ENCODE measurements at places on chromosomes 7 and 10. TPM values are rescaled to one million over a fixed set of nuclear protein-coding genes. Genes with fewer than 3 reads are reported as not detected.

The CPA1 gene
- not detected for total RNA-seq

DNA sequence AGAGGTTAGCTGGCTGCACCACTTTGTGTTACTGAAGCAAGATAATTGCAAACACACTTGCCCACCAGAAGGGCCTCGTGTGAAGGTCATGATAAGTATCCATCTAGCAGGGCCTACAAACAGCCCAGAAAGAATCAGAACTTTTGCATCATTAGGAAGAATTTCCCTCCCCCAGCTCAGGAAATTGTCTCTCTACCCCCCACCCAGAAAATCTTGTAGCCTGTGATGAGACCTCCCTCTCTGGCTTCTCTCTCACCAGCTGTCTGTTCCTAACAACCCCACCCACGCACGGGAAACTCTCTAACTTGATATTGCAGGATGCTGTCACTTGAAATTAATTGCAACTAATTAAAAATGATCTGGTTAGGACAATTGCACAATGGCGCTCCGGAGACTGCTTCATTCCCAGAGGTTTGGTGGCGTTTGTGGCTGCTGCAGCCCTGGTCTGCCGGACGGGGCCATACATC is 34.5 kb downstream of the ZNF503 start:
- DNase-seq: no peak

GRCh38 chr10:59433720-59434428 is 71.5 kb upstream of the FAM13C start:
- no peak for DNase-seq

The PRSS2 gene
- not detected for total RNA-seq

GRCh38 chr7:104048055-104048454 is 58.6 kb upstream of the RELN start:
- DNase-seq: no peak

The IMMP2L gene
- total RNA-seq: 17.1 TPM

The NME8 gene
- total RNA-seq: not detected

DNA sequence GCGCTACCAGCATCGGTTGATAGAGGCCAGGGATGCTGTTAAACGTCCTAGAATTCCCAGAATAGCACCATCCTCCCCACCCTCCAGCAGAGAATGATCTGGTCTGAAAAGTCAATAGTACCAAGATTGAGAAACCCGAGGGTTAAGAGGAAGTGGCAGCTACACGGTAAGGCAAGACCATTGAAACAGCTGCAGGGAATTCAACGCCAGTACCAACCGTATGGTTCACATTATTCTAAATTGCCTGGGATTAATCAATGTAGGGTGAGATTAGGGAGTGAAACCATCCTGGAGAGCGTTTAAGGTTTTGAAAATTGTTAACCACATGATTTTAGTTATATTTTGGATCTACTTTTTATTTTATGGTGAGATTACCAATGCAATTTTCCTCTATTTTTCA is 352.2 kb downstream of the PRPF18 start:
- no peak for DNase-seq

DNA sequence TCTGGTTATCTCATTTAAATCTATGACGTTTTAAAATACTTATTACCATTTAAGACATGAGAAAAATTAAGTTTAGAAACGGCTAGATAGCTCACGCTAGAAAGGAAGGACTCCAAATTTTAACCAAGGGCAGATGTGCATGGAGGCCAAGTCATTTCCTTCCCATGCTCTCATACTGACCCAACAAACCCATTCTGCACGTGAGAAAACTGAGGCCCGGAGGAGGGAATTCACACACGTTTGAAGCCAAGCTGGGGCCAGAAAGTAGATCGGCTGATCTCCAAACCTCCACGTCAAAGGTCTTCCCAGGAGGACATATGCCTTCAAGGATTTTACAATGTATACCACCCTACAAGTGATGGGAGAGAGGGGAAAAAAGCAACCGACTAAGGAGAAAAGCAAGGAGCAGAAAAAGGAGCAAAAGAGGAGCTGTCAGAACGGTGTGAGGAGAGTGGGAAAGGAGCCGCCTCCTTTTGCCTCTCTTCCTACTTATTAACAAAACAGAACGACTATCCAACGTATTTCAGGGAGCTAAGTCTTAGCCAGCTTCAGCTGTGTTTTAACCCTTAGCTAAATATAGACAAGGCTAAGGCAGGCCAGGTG is 645 bp upstream of the SIRT1 start:
- DNase-seq: no peak

The CALHM1 gene
- not detected for total RNA-seq

The FEZF1 gene
- total RNA-seq: not detected

DNA sequence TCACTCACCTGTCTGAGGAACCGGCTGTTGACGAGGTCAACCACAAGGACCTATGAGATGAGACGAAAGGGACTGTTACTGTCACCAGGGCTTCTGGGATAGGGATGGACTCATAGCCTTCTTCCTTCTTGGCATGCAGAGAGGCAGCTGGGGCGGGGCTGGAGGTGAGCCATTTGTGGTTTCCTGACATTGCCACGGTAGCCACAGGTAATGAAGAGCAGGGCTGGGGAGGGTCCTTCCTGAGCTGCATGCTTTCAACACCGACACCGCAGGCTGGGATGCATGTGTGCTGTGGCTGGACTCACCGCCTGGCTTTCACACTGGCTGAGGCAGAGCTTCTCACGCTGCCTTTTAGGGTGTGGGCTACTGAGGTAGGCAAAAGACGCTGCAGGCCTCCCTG is 46.4 kb upstream of the MKRN1 start:
- peak; percentile 2 for DNase-seq

DNA sequence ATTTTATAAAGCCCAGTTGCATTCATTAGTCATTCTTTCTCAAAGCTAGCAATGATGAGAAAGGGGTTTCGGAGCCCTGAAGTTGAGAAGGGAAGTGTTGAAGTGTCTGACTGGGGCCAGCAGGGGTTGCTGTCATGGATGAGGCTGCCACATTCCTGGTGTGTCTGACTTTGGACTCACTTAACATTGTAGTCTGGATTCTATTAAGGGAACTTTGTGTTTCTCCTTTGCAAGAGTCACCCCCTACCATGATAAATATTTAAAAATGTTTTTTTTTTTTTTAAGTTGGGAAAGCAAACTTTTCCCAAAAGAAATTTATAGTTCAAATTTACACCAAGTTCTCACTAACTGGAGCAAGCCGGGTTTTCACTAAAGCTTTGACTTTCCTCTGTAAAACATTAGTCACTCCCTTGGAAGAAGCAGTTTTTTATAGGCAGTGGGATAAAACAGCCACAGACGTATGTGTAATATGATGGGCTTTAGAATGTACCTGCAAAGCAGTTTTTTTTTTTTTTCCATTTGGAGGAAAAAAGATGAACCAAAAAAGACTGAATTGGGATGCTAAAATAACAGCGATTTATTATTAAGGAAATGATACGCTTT is 243.6 kb downstream of the TWIST1 start:
- DNase-seq: no peak

GRCh38 chr7:105493923-105494315 is 28.2 kb downstream of the PUS7 start:
- DNase-seq: no peak

The PEX1 gene
- 43.4 TPM for total RNA-seq

- peak; percentile 28 for DNase-seq
Measured at GRCh38 chr10:96695366-96695765, 24.9 kb downstream of the PIK3AP1 start.

- no peak for DNase-seq
Measured at GRCh38 chr10:43058716-43059335, 18.0 kb upstream of the RET start.

DNA sequence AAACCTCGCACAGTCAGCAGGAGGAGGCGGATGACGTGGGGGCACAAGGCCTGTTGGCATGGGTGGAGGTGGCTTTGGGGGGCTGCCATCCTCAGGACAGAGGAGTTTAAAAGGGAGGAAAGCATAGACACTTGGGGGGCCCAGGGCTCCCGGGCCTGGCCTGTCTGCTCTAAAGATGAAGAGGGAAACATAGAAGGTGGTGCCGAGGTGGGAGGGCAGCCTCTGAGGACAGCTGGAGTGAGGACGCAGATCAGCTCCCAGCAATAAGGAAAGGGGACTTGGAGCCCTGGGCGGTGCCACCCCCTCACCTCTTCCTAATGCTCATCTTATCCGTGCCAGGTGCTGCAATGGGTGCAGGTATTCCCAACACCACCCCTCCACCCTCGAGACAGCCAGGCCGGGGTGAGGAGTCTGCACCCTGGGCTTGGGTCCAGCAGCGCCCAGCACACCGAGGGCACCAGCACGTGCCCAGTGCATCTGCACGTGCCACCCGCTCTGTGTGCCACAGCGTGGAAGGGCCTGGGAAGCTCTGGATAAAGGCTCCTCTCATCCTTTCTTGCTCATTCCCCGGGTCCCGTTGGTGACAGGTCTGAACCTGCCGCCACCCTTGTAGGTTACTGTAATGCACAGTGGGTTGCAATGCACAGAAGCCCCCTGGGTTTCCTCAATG is 566.0 kb upstream of the FOXK1 start:
- DNase-seq: no peak

DNA sequence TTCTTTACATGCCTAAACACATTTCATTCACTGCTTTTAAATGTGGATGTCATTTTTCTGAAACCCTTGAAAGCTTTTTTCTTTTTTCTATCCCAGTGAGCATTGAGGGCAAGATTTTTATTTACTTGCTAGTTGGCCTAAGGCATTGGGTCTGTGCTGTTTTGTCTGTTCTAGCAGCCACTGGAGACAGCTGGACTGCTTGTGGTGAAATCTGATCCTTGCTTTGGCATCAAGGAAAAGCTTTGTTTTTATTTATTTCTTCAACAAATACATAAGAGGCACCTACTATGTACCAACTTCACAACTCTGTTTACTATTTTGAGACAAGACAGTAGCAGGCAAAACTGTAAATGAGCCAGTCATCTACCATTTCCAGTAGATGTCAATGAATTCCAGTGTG is 28.4 kb upstream of the PDLIM1 start:
- no peak for DNase-seq

DNA sequence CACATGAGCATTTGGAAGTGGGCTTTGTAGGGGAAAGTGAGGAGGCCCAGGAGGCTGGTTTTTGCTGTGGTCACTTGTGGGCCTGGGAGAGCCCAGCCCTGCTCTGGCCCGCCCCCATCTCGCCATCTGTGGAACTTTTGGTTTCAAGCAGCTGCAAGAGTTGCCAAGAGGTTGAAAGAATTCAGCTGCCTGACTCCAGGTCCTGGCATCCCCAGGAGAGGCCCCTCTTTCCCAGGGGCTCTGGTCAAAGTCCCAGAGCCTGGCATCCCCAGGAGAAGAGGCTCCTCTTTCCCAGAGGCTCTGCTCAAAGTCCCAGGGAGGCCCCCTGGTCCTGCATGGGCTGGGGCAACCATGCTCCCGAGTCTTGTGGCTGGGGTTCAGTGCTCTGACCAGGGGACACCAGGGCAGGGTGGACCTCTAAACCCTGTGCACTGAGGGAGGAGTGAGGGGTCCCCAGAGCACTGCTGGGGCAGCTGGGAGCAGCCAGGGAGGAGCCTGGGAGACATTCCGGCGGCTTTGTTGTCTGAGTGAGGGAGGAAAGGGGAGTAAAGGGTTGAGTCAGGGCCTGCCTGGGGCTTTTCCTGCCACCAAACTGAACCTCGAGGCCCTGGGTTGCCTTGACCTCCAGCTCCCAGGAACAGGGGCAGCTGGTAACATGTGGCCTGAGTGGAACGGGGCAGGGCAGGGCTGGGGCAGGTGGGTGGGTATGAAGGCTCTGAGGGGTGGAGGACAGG is 27.7 kb upstream of the CSGALNACT2 start:
- no peak for DNase-seq

The FGFBP3 gene
- 9.4 TPM for total RNA-seq

The CDK14 gene
- 3.6 TPM for total RNA-seq

DNA sequence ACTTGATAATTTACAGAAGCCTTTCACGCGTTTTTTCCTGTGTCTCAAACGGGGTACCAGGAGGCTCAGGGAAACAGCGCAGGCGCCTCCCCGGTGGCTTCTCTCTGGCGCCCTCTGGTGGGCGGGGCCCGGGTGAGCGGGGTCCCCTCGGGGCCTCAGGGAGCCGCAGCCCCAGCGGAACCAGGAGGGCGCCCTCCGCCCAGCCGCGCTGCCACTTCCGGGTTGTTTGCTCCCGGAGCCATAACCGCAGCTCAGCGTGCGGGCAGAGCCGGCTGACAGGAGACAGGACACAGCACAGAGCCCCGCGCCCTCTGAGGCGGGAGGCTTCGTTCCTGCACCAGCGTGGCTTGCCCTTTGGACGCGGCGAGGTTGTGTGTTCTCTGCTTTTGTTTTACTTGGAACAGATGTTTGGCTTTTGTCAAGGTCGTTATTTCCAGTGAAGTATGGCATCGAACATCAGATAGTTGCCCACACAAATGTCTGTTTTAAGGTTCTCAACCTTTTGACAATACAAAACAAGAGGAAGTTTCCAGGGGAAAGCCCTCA is 6.9 kb upstream of the CYP2E1 start:
- DNase-seq: peak; percentile 91

The TAS2R41 gene
- total RNA-seq: not detected

DNA sequence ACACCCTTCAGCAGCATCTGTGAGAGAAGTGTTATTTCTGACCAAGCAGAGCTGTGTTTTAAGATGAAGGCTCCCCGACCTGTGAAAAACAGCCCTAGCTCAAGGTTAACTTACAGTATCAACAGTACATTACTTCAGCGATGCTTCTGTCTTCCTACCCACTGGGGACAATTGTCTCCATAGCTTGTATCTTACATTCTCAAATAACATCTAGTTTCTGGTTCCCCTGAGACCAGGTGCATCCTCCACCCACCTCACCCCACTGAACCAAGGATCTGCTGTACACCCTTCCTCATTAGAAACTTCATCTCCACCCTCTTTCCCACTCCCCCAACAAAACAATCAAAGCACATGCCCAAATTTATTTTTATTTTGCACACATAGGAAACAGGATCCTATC is 102.0 kb downstream of the VOPP1 start:
- no peak for DNase-seq

The ZNF503 gene
- total RNA-seq: 0.13 TPM

DNA sequence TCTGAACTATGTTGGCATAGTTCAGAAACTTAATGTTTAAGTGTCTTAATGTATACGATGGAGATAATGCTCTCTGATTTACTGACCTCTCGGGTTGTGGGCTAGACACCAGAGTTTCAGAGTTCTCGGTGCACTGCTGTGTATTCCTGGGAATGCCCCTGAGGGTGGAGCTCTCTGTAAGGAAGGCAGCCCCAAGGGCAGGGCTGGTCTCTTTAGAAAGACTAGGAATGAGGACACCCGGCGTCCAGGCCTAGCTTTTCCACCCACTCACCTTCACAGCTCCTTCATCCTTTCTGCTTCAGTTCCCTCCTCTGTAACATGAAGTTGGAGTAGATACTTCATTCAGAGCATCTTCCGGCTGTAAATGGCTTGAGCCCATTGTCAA is 536.6 kb upstream of the GALNT17 start:
- DNase-seq: no peak

The UNC5B gene
- not detected for total RNA-seq

The ABCF2 gene
- total RNA-seq: 30.2 TPM

DNA sequence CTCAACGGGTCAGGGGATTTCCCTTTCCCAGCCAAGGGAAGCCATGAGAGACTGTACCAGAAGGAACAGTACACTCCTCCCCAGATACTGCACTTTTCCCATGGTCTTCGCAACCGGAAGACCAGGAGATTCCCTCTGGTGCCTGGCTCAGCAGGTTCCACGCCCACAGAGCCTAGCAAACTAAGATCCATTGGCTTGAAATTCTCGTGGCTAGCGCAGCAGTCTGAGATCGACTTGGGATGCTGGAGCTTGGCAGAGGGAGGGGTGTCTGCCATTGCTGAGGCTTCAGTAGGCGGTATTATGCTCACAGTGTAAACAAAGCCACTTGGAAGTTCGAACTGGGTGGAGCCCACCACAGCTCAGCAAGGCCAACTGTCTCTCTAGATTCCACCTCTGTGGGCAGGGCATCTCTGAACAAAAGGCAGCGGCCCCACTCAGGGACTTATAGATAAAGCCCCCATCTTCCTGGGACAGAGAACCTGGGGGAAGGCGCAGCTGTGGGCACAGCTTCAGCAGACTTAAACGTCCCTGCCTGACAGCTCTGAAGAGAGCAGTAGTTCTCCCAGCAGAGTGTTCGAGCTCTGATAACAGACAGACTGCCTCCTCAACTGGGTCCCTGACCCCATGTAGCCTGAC is 29.6 kb downstream of the SLC16A12 start:
- DNase-seq: no peak
